ENCODE measurements at places on chromosomes 12 and 14. TPM values are rescaled to one million over a fixed set of nuclear protein-coding genes. Genes with fewer than 3 reads are reported as not detected.

Gene COL2A1
- total RNA-seq, result not detected

Gene C12orf76
- 12.1 TPM for total RNA-seq

Gene CYP46A1
- not detected for total RNA-seq

Gene ZNF84
- 21.5 TPM for total RNA-seq

Gene SMAGP
- total RNA-seq, result 34.3 TPM

Gene MORN3
- total RNA-seq, result not detected

Gene RERGL
- 0.47 TPM for total RNA-seq

Gene NTS
- not detected for total RNA-seq

Gene MSI1
- total RNA-seq, result 0.24 TPM

Gene RNASE7
- total RNA-seq, result 33.3 TPM

Gene HECTD4
- 36.1 TPM for total RNA-seq

Gene ACVRL1
- not detected for total RNA-seq

Gene CELA1
- total RNA-seq, result not detected

Gene TMEM132C
- total RNA-seq, result not detected
